IMR-90 (cell line): ENCODE measurements at places on chromosomes 5 and 9.

DNA sequence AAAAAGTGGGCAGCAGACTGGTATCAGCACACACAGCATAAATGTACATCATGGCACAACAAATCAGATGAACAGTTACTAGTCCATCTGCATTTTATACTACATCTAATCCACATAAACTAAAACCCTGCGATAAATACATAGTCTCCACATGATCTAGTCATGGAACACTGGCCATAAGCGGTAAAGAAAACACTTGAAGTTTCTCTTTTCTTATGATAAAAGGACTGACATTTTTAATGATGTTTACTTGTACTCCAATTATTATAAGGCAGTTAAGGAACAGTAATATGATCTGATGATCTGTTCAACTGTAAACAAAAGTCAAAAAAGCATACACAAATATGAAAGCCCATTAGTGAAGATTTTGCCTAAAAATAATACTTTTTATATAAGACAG is 112.5 kb downstream of the MPDZ start:
- H3K4me1 ChIP-seq = no peaks in the 10 kb centered on the region
- no peak overlapping the region for H3K4me3 ChIP-seq
- DNase-seq = no peak
- H3K27ac ChIP-seq = no peak overlapping the region

GRCh38 chr9:4748612-4749011 is 7.6 kb upstream of the AK3 start:
- no peak overlapping the region for H3K4me3 ChIP-seq
- no peak overlapping the region for H3K27ac ChIP-seq
- peak; percentile 33 for DNase-seq
- H3K4me1 ChIP-seq = no peaks in the 10 kb centered on the region
- no peaks in the 10 kb centered on the region for H3K36me3 ChIP-seq

DNA sequence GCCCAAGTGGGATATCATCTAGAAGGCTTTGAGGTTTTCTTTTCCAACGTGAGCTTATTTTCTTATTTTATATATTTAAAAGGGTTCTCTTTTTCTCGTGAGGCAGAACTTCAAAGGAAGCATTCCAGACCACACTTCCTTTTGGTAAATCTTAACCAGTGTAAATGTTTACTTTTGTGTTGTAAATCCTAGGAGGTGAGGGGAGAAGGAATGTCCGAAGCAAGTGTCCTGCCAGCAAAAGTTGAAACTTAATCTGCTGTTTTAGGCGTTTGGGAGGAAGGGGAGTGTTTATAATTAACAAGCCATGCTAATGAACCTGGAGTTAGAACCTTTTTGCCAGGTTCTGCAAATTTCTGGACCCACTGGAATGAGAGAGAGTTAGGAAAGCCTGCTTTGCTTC is 37.9 kb downstream of the WWC1 start:
- H3K4me3 ChIP-seq = no peak overlapping the region
- H3K36me3 ChIP-seq = no peaks in the 10 kb centered on the region
- DNase-seq = peak; percentile 35
- no peaks in the 10 kb centered on the region for H3K27me3 ChIP-seq
- peak overlapping the region; percentile 31; the same call in 1 of the 2 replicates for H3K27ac ChIP-seq

GRCh38 chr9:129580211-129580915 is 40.5 kb downstream of the C9orf50 start:
- H3K27ac ChIP-seq = no peak overlapping the region
- H3K4me3 ChIP-seq = no peak overlapping the region
- H3K4me1 ChIP-seq = peaks cover 18% of the 10 kb centered on the region
- no peak for DNase-seq

DNA sequence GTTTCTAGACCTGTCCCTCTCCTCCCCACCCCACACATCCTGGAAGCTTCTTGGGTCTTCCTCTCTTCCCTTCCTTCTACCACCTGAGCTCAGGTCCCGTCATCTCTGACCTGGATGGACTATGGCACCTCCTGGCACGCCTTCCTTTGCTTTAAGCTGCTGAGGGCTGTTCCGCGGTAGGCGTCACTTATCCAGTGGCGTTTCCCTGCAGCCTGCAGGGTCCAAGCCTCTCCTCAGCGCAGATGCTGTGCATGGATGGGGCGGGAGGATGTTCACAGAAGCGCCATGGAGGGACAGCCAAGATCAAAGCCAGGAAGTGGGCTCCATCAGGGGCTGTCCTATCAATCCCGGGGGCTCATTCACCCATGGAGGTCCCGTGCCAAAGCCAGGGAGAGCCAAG is 23.8 kb upstream of the CNOT6 start:
- no peaks in the 10 kb centered on the region for H3K36me3 ChIP-seq
- H3K4me3 ChIP-seq = no peak overlapping the region
- DNase-seq = no peak
- no peaks in the 10 kb centered on the region for H3K4me1 ChIP-seq
